ENCODE measurements at places on chromosomes 7 and 10. TPM values are rescaled to one million over a fixed set of nuclear protein-coding genes. Genes with fewer than 3 reads are reported as not detected.

GRCh38 chr10:75807456-75807855 is 376.0 kb downstream of the LRMDA start:
- DNase-seq: no peak

DNA sequence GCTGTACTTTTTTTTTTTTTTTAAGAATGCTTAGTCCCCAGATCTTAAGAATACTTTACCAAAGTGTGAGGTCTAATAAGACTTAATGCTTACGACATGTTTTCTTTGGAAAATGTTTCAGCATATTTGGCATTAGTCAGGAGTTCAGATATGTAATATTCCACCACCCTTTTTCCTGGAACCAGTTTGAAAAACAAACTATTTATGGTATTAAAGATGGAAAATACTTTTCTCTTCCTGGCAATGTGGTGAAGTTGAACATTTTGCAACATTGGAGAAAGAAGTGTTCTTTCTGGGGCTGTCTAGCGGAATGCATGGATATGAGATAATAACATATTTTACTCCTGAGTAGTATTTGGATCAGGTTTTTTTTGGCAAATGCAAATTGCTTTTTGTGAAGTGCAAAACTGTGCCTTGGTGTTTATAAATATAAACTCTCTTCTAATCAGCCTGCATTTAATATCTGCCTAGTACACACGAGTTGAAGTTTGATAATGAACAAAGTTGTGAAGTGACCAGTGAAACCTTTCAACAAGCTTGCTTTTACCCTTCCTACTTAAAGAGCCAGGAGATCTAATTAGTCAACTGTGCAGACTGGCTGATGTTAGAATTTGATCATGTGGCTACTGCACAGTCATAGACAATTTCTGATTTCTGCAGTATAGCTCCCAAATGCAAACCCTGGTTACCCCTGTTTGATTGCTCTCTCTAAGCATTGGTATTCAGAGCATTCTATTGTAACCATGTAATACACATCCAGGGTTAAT is 20.9 kb downstream of the MAP3K8 start:
- DNase-seq: no peak

The BUD31 gene
- 27.5 TPM for total RNA-seq

DNA sequence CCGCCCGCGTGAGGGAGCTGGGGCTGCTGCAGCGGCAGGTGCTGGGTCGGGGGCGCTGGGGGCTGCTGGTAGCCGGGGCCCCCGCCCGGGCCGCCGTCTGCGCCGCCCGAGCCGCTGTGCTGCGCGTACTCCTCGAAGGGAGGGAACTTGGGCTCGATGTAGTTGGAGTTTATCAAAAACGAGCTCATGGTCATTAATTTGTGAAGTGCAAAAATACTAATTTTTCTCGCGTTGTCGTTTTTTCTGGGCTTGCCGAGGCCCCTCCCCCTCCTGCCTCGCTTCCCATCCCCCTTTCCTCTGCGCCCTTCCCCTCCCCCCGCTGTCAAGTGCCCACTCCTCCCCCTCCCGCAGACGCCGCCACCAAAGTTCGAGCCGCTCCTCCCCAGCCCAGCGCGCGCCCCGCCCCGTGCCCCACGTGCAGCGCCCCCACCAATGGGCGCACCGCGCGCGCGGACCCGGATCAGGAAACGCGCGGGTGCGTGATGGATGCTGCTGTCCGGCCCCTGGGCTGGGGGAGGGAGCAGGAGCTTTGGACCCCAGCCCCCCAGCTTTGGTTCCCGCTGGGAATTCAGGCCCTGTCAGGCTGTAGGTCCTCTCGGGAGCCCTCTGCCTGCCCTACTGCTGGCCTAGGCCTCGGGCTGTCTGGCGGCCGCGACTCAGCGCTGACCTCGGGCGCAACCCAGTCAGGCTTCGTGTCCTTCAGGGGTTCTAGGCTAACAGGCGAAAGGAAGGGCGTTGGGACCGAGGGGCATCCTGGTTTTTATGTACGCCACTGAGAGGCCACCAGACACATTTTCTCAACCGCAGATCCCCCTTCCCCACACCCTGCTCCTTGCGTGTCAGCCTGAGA is at the start of gene HOXA4:
Gene HOXA4, minus strand, starts transcription at position 218 of the 850 bp plus-strand sequence. Its CDS starts 24 bp downstream, at position 194.
- DNase-seq: peak; percentile 37

The GHRHR gene
- total RNA-seq: not detected

The C10orf95 gene
- 0.37 TPM for total RNA-seq

DNA sequence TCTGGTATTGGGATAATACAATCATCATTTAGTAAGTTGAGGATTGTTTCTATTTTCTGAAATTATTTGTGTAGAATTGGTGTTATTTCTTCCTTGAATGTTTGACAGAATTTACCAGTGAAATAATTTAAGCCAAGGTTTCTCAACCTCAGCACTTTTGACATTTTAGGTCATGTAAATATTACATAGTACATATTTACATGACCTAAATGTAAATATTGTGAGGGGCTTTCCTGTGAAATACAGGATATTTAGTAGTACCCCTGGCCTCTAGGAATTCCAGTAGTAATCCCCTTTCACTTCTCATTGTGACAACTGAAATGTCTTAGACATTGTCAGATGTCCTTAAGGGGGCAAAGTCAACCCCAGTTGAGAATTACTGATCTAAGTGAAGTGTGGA is 59.8 kb downstream of the TBC1D12 start:
- no peak for DNase-seq

The PNLIP gene
- 24,554 TPM for total RNA-seq

The ZMYND11 gene
- 31.3 TPM for total RNA-seq

GRCh38 chr10:71999360-72000072 is 35.3 kb downstream of the CHST3 start:
- no peak for DNase-seq

- DNase-seq: no peak
These were observed 161.2 kb downstream of the DGKI start for GRCh38 chr7:137685433-137686164.

The PDE1C gene
- 2.6 TPM for total RNA-seq

DNA sequence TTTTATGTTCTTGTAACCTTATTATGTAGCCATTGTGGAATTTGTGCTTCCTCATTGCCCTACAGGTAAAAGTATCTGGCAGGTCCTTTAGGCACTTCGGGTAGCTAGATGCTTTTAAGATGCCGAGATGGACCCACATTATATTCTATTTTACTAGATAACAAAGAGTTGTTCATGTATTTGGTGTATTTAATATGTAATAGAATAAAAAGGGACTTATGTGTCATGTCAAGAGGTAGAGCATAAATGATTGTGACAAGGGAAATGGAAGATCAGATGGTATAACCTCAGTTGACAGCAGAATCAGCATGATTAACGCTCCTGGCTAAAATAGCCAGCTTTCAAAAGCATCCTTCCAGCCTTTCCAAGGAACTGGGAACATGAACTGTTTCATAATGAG is 50.6 kb downstream of the NPY start:
- no peak for DNase-seq

DNA sequence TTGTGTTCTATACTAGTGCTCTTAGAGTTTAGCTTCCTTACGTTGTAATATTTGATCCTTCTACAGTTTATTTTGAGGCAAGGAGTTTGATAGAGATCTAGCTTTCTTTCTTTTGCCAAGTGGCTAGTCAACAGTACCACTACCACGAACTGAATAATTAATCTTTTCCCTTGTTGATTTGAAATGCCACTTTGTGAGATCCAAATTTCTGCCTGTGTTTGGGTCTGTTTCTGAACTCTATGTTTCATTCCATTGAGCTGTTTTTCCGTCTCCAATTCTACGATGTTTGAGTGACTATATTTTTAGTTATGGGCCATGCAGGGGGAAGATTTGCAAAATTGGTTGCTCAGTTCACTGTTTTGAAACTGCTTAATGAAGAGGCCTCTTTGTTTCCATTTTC is 134.7 kb downstream of the KIAA1217 start:
- no peak for DNase-seq

The TRDMT1 gene
- total RNA-seq: 2.5 TPM

DNA sequence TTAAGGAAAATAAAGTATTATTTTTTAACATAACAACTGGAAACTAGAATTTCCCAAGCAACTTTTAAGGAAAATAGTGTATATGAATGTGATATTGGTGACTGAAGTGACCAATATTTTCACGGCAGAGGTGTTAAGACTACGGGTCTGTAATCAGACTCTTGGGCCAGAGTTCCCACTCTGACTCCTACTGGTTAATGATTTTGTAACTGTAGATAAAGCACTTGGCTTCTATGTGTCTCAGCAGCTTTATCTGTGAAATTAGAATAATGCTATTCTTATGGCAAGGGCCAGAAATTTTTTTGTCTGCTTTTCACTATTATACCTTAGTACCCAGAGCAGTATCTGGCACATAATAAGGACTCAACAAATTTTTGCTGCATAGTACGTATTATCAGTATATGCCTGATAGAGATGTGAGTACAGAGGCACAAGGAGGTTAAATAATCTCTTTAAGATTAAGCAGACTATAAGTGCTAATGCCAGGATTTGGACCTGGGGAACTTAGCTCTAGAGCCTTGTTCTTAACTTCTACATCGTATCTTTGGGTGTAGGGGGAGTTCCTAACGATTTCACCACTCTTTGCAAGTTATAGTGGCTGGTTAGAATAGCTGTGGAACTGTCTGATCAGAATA is 186.1 kb upstream of the SLC26A5 start:
- no peak for DNase-seq

DNA sequence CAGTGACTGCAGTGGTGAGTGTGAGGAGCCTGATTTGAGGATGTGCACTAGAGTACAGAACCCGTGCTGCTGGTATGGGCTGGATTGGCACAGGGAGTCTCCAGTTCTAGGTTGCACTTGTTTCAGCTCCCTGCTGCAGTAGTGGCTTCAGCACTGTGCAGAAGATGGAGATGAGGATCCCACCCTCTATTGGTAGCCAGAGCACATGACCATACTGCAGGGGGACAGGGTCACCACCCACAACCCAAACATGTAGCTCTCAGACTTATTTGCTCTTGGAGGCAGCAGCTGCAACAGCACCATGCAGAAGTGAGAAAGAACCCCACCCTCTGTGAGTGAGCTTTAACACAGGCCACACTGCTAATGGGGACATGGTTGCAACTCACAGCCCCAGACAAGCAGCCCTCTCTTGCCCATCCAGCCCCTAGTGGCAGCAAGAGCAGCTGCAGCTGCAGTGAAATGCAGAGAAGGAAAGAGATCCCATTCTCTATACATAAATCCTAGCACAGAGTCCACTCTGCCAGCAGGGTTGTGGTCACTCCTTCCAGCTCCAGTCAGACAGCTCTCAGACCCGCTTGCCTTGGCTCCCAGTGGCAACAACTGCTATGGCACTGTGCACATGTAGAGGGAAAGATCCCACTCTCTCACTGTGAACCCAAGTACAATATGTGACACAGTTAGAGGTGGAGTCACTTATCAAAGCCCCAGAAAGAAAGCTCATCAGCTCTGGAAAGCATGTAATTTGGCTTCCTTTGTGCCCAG is 51.4 kb upstream of the SCIN start:
- DNase-seq: no peak

- no peak for DNase-seq
These were observed 664.8 kb upstream of the SEMA3D start for GRCh38 chr7:85851571-85852193.

DNA sequence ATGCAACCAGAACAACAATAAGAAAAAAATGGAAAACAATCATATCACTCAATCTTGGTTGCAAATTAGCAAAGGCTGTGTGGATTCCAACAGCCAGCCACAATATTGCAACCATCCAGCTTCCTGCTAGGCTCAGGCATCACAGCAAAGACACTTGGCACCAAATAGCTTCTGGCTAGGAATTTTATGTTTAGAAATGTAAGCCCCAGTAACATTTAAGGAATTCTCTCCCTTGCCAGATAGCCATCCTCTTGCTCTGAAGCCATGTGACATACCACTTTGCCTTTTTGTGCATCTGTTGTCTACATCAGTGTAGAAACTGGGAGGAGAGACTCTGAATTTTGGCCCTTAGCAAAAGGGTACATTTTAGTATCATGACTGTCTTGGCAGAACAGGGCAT is 22.2 kb downstream of the MKX start:
- no peak for DNase-seq

DNA sequence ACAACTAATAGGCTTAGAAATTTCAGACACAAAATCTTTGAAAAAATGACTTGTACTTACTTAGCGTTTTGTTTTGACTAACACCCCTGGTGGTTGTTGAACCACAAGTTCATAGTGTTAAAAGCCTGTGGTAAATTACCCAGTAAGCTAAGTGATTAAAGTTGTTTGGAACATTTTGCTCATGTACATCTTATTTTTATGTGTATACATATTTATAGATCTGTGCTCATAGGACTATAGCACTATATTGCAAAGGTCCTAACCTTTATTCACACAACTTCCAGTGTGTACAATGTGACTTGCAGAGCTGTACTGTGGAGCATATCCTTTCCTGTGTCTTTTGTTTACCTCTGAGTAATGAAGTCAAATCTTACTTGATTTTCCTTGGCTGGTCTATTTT is 79.6 kb downstream of the BMPR1A start:
- DNase-seq: no peak

The ARMS2 gene
- not detected for total RNA-seq

DNA sequence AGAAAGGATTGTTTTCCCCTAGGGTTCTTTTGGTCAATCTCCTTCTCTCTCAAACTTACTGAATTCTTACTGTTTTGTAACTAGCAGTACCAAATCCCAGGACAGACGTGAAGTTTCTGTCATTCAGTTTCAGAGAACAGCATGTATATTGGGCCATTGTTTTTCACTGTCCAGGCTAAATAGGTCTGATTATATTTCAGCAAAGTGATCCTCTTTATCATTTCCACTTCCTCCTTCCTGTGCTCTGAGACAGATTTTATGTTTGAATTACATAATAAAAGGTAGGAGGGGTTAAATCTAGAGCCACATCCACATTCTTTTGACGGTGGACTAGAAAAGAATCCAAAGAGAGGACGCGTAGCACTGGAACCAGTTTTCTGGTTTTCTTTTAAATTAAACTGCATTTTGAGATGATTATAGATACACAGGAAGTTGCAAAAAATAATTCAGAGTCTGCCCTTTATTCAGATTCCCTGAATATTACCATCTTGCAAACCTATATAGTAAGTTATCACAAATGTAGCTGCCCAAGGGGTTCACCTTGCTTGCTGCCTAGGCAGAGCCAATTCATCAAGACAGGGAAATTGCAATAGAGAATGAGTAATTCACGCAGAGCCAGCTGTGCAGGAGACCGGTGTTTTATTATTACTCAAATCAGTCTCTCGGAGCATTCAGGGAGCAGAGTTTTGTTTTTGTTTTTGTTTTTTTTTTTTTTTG is 40.1 kb downstream of the AKR1E2 start:
- no peak for DNase-seq

DNA sequence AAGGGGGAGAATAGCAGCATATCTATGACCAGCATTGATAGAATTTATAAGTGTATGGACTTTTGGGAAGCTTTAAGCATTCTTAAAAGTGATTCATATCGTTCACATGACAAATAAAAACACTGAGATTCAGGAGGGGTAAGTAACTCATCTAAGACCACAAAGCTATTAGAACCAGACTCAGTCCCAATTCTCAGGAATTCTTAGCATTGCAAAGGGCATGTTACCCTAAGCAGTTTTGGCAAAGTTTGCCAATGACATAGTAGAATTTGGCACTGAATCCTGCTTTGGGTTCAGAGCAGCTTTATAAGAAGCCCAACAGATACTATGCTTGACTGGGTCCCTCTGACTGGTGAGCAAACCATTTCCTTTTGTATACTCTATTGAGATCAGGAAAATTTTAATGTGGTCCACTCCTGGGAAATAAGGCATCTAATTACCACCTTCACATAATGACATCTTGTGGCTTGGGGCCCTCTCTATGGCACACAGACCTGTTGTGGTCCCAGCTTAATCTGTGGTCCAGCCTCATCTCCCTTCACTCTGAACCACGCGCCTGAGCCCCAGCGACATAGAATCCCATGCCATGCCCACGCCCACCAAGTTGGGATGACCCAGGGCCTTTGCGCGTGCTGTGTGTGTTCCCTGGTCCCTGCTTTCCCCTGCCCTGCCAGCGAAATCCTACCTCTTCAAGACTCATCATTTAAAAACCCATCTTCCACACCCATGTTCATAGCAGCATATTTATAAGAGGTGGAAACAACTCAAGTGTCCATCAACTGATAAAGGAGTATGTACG is 37.5 kb upstream of the DOCK1 start:
- no peak for DNase-seq

Measured in pancreas (tissue), 10 donors.